ENCODE measurements at places on chromosomes 16 and 17.

GRCh38 chr16:65510850-65511249, 389.0 kb upstream of the CDH11 start:
- peak; percentile 59 for DNase-seq

DNA sequence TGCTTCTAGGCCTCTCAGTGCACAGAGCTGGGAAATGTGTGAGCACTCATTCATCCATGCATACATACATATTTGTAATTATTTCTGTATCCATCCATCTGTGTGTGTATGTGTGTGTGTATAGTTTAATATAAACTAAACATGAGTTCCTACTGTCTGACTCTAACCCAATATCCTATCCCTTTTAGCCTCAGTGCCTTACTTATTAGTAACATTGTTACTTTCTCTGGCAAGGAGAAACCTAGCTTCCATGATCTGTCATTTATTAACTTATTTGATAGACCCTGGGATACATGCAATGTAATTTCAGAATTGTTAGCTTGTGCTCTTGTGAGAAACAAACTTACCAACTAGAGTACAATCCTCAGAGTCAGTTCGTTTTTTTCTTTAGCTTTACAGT, 59.0 kb upstream of the WSCD1 start:
- no peak for DNase-seq

GRCh38 chr17:7177191-7177953, 1.8 kb downstream of the ASGR1 start:
- DNase-seq, result peak; percentile 68

DNA sequence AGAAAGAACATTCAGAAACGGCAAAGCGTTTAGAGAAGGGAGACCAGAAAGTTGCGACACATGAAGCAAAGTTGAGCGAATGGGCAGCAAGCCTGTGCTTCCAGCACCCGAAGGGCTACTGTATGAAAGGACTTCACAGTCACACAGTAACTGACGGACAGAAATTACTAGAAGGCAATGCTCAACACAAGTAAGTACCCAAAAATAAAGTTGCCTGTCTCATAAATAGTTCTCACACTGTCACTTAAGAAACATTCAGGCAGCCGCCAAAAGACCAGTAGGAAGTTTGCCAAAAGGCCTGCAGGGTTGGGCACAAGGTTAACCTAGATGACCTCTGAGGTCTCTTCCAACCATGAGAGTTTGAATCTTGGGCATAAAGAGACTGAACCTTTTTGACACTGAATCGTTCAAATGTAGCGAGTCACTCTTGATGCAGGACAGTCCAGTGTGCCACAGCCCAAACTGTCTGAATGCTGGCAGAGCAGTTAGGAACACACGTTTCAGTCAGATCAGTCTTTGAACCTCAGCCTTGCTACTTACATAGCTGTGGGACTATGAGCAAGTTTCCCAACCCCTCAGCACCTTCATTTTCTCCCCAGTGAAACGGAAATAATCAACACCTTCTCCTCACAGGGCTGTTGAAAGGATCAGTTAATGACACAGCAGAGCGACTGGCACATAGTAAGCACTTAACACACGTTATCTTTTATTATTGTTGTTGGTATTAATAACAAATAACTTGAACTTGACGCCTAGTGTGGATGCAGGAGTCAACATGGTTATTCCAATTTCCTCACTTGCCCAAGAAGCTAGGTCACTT, 10.4 kb downstream of the NCBP3 start:
- DNase-seq, result no peak

GRCh38 chr16:25996052-25996451, 304.3 kb downstream of the HS3ST4 start:
- no peak for DNase-seq
